ENCODE measurements at places on chromosomes 7 and 10.
A peak's percentile ranks its signal among the peaks of the same experiment; 100 is the strongest.

DNA sequence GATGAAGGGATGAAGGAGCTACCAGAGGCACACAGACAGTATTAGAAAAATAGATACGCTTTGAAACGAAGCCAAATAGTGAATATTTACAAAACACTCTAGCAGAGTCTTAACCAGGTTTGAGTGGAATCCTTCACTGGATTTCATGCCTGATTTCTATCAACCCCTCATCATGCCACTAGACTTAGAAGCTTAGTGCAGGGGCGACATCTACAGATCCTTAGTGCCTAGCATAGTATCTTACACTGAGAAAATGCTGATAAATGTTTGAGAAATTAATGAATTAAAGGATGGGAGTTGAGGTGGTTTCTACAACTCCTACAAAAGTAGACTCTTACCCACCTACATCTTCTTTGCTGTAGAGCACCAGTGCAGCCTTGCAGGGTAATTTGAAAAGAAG lies 54.7 kb upstream of the CCNJ start:
- DNase-seq, result no peak

- DNase-seq, result no peak
These were observed 61.7 kb upstream of the NXPH1 start for GRCh38 chr7:8371742-8372141.

DNA sequence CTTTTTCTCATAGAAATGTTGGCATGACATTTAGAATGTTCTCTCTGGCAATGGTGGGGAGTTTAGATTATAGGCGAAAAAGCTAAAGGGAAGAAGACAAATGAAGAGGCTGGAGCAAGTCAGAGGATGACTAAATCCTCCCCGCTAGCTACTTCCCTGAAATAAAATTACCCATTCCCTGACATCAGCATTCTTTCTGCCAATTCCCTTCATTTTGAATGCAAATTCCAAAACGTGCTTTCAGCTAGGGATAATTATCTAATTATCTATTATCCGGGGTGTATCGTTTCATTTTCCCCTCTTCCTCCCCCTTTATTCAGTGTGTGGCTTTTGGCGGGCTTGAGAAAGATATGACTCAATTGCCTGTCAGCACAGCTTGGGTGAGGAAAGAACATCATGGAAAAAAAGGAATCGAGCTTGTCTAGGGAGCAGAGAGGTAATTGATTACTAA lies 672.3 kb downstream of the TNS3 start:
- no peak for DNase-seq

DNA sequence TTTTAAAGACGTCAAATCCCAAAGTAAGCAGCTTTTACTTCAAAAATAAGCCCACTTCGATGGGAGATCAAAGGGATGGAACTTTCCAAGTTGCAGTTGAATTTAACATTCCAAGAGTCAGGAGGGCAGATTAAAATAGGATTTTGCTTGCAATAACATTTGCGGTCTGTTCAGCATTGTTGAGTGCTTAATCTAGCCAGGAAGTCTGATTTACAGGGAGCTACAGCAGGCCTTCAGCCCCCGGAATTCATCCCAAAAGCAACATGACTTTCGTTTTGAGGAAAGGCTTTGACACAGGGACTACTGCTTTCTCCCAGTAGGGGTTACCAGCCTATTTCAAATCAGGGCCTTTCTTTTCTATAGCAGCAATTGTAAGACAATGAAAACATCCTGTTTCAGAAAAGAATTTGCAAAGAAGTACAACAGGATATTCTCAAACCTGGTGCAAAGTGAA lies 279.6 kb upstream of the PITRM1 start:
- peak; percentile 78 for DNase-seq

GRCh38 chr10:71736570-71736952 lies 17.0 kb upstream of the C10orf105 start:
- no peak for DNase-seq

GRCh38 chr7:22859641-22860290 lies 37.1 kb upstream of the TOMM7 start:
- DNase-seq, result no peak

DNA sequence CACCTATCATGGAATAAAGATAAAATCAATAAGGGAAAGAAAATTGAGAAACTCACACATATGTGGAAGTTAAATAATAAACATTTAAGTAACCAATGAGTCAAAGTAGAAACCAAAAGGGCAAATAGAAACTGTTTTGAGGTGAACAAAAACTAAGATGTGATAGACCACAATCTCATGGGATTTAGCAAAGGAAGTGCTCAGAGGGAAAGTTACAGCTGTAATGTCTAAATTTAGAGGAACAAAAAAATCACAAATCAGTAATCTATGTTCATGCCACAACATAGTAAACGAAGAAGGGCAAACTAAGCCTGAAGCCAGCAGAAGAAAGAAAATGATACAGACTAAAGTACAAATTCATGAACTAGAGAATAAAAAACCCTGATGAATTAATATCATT lies 16.3 kb downstream of the CYP3A4 start:
- DNase-seq, result no peak

DNA sequence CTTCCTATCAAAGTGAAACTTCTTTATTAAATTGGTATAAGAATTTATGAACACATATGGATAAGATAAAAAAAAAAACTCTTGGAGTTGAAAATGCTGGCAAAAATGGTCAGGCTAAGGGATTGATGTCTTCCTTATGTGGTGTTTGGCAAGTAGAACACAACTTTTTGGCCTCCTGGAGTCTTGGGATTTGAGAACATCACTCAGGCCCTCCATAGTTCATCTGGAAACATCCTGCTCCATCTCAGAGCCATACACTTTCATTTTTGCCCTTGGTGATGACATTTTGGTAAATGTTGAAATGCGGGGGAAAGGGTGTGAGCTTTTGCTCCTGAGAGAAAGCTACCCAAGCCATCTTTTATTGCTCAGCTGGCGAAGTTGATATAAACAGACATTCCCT lies 27.5 kb upstream of the BTBD16 start:
- peak; percentile 95 for DNase-seq

GRCh38 chr7:1425292-1426136 lies 33.8 kb downstream of the MICALL2 start:
- DNase-seq, result no peak
